Activated CD4-positive, alpha-beta T cell treated with anti-CD3 and anti-CD28 coated beads for 48 hours (primary cell): ENCODE measurements at places on chromosomes 5 and 9.

- no peak for DNase-seq
Observed at GRCh38 chr9:134204991-134205578, 40.7 kb upstream of the RNU6ATAC start.

- DNase-seq, result no peak
Observed at GRCh38 chr5:88964831-88965230, 81.8 kb upstream of the MEF2C start.

DNA sequence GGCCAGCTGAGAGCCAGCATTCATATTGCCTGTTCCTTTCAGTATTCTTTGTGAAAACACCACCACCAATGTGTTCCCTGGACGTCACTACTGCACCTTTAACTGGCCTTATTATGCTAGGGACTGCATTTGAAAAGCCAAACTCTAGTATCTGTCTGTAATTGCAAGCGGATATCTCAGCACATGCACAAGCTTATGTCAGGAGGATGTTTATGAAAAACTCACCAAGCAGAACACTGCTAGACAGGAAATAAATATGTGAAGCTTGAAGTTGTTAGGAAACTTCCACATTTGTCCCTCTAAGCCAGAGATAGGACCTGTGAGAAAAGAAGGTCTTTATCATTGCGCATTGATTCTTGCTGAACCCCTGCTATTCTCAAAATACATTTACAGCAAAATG, 135.4 kb upstream of the CCDC152 start:
- DNase-seq, result no peak

DNA sequence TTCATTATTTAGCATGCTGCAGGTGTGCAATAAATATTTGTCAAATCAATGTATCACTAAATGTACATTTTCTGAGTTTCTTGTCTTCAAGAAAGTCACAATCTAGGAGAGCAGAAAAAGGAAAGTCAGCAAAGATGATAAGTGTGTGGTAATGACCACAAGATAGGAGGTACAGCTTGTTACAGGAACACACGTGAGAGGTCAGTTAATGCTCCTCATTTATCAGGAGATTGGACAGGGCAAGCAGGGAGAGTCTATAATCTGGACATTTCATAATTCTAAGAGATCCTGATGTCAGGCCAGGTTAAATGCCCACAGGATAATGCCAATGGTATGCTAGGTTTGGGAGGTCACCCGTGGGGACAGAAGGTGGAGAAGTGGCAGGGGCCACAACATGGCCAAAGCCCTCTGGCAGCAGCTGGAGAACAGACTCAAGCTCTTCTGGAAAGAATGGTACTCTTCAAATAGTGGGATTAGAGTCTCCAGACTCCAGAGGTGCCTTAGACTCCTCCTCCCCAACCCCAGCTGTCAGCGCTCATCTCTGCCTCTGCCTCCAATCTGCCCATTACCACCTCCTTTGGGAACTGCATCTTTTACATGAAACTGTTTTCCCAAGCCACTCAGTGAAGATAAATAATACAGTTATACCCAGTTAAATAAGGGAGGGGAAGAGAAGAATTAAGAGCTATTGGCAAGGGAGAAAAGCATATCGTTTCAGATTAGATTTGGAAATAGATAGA, 114.3 kb downstream of the ASTN2 start:
- no peak for DNase-seq

- no peak for DNase-seq
Observed at GRCh38 chr9:4661165-4661564, 929 bp upstream of the PLPP6 start.

DNA sequence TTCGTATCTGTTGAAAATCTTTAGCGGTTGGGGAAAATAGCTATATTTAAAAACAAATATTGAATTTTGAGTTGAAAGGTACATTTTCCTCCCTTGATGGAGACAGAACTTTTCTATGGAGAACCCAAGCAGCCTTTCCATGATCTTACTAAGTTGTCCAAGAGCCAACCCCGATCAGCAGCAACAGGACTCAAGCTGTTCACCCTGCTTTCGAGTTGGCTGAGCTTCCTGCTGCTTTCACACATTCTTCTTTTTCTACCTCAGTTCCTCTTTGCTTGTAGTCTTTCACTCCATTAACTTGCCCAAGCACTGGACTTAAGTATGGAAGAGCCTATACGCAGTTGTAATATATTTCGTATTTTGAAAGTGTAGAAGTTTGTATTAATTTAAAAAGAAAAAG, 59.4 kb downstream of the IL6ST start:
- no peak for DNase-seq
